Hematopoietic multipotent progenitor cell treated with erythropoietin and hydrocortisone succinate and interleukin-3 and kit ligand, for 6 days (in vitro differentiated cells): ENCODE measurements at places on chromosomes 7 and 10.

- DNase-seq = peak; percentile 24
Measured at GRCh38 chr7:768881-769504, 41.9 kb upstream of the PRKAR1B start.

DNA sequence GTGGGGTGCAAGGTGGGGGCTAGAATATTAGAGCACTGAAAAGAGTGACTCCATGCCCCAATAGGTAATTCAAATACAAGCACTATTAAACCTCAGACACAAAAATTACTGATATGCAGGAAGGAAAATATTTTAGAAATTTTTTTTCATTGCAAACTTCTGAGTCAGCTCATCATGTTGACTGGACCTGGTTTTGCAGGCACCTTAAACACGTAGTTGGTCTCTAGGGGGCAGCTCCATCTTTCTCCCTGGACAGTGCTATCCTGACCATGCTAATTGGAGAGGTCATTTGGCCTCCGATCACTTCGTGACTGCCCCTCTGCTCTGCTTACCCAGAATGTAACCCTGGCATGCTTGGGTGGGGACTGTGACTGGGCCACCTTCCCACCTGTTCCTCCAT is 368.4 kb upstream of the MKI67 start:
- no peak for DNase-seq

DNA sequence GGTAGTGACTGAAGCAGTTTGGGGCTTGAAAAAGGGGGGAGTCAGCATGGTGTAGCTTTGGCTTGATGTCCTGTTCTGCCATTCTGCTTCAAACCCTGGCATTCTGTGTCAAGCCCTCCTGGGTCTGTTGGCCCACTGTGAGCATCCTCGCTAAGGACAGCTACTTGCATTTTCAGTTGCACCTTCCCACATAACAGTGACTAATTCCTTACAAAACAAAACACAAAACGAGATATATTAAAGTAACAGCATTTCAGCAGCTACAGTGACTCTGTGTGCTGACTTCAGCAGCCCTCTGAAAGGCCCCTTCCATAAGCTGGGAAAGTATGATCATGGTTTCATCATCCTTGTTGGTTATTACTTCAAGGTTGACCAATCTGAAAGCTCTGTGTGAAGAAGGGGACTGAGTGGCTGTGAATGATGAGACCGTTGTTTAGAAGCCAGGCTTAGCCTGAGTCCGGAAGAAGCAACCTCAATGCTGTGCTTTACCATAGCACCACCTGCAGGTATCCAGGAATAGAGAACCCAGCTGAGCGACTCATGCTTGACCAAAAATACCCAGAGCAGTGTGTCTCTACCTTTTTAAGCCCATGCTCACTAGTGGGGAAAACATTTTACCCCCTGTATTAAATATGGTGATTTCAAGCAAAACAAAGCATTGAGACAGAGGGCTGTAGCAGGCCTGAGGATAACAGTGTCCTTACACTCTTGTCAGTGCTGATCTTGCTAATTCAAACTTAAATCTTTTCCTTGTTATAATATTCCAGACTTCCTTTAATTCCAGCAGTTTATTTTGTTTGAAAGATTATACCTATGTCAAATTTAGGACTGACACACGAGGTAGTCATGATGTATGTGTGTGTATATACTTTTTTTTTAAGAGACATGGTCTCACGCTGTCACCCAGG is 42.6 kb upstream of the CC2D2B start:
- peak; percentile 84 for DNase-seq

GRCh38 chr7:36522453-36523007 is 132.9 kb downstream of the ANLN start:
- no peak for DNase-seq

DNA sequence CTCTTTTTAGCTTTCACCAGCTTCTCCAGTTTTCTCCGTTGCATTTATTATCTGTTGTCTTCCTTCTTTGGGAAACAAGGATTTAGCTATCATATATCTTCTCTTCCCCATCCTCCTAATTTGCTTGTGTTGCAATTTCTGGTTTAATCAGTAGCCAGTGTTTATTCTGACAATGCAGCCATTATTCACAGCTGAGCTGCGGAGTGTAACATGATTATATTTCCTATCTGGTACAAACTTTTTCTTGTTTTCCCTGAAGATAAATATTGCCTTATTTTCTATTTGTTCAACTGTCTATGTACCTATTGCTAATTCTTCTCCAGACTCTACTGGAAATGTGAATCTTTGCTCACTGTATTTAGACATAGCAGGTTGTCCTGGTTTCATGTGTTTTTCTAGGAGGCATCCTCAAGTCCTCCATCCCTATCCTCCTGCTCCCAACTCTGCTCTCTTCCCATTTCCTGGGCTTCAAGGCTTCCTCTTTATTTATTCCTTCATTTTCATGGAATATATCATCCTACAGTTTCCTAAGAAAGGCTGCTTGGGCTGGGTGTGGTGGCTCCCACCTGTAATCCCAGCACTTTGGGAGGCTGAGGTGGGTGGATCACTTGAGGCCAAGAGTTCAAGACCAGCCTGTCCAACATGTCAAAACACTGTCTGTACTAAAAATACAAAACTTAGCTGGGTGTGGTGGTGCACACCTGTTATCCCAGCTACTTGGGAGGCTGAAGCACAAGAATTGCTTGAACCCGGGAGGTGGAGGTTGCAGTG is 72.4 kb upstream of the KDM7A start:
- no peak for DNase-seq

DNA sequence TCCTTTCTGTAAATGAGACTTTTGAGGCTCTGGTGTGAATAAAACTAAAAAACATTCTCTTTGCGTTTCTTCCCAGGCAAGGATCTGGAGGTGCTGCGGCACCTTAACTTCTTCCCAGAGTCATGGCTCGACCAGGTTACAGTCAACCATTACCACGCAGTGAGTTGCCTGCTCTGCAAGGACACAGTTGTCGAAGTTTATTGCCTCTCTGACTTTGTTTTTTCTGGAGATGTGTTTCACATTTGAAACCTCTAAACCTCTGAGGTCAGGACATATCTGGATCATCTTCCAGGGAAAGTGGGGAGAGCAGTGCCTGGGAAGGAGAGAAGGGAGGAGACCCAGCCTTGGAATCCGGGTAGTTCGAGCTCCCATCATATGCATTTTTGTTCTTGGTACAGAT is 43.4 kb upstream of the PLEKHA1 start:
- DNase-seq = no peak
